Fibroblast of lung (primary cell): ENCODE measurements at places on chromosomes 2 and 18. TPM values are rescaled to one million over a fixed set of nuclear protein-coding genes. Genes with fewer than 3 reads are reported as not detected.

Gene FMNL2
- 25.4 and 30.2 TPM in 2 replicates for total RNA-seq

Gene MOCOS
- 9.0 and 13.9 TPM in 2 replicates for total RNA-seq

- DNase-seq = peak; percentile 49
These were observed 5.9 kb downstream of the MFSD2B start for GRCh38 chr2:24015562-24016375.

DNA sequence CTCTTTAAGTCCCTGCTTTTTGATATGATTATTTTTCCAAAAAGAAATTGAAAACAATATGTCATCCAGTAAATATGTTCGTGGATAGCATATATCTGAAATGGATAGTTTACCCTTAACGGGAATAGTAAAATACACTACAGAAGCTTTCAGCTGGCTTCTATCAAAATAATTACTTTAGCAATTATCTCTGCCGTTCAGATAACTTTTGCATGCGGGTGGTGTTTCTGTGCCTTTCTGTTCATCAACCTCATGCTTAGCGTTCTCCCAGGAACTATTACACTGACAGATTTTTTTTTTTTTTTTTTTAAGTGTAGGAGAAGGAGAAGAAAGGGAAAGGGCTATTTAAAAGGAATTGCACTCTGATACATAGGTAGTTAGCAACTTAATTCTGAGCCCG, 53.6 kb downstream of the TSHZ1 start:
- no peak for DNase-seq

DNA sequence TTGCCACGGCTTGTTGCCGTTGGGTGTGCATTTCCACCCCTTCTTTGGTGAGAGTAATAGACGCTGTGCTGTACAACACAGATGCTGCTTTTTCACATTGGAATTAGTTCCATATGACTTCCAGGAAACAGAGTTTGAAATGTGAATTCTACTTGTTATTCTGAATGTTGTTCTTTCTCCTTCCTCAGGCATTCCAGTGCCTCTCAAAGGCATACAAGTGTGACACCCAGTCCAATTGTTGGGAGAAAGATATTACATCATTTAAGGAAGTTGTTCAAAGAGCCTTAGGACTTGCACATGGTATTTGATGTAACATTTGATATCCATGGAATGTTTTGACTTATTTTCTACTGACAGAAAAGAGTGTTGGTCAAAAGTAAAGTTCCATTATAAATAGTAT, 134.4 kb upstream of the LTBP1 start:
- DNase-seq = no peak

DNA sequence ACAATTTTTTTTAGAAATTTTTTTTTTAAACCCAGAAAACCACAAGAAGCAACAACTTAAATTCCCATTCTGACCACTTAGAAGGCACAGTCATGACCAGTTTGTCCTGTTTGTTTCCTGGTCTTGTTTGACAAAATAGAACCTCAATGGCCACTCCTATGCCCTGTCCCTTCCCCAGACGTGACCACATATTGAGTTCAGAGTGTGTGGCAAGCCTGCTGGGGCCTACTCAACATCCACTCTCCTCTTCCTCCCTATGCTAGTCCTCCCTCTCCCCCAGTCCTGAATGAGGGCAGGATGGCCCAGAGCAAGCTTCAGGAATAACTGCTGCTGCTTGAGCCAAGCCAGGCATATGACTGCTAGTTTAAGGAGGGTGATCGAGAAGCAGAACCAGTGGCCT, 89.6 kb downstream of the PRELID3A start:
- no peak for DNase-seq

DNA sequence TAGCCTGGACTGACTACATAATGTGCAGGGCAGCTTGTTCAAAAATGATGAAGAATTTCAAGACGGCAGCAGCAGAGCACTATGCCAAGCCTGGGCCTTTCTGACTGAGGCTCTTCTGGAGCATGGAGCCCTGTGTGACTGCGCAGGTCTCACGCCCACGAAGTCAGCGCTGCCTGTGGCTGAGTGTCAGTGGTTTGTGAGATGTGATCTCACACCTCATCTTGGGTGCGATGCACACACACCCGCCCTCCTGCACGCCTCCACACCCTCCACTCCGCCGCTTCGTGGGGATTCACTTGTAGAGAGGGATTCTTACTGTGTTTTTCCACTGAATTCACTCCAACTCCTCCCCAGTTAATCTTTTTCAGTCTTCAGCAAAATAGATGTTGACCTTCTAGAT, 103.9 kb downstream of the VIT start:
- no peak for DNase-seq
